Vagina (tissue), 2 donors: ENCODE measurements at places on chromosomes 11 and 22.

GRCh38 chr11:112834277-112834755, 126.9 kb upstream of the NCAM1 start:
- DNase-seq = no peak

- DNase-seq = no peak
These were observed 108.4 kb upstream of the SLC22A12 start for GRCh38 chr11:64482588-64482987.

GRCh38 chr11:73234471-73235181, 16.5 kb downstream of the P2RY2 start:
- DNase-seq = no peak

- no peak for DNase-seq
These were observed 40.7 kb downstream of the POU2F3 start for GRCh38 chr11:120280600-120281051.

DNA sequence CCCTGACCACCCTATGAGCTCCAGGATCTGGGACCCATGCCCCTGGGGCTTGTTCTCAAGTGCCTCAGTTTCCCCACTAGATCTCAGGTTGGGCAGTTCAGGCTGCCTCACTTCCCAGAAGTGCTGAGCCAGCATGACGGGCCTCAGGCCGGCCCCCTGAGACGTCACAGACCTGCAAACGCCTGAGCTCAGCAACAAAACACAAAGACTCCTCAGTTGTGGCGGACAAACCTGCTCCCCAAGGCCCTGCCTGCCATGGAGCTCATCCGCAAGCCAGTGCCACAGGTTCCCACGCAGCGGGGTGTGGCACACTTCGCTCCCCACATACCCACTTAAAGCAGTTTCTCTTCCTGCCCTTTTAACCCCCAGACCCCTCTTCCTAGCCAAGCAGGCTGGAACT, 45.2 kb downstream of the NECTIN1 start:
- no peak for DNase-seq

- no peak for DNase-seq
These were observed 9.3 kb downstream of the CCND1 start for GRCh38 chr11:69650081-69650831.

DNA sequence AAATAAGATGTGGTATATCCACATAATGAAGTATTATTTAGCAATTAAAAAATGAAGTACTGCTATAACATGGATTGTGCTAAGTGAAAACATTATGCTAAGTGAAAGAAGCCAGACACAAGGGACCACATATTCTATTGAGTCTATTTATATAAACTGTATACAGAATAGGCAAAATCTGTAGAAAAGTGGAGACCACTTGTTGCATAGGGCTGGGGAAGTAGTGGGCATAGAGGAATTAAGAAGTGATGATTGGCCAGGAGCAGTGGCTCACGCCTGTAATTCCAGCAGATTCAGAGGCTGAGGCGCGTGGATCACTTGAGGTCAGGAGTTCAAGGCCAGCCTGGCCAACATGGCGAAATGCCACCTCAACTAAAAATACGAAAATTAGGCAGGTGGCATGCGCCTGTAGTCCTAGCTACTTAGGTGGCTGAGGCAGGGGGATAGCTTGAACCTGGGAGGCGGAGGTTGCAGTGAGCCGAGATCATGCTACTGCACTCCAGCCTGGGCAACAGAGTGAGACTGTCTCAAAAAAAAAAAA, 109.6 kb downstream of the RBFOX2 start:
- DNase-seq = no peak

GRCh38 chr22:49096476-49096875, 731.2 kb downstream of the BRD1 start:
- no peak for DNase-seq

- peak; percentile 85 for DNase-seq
These were observed 28.8 kb downstream of the TBC1D22A start for GRCh38 chr22:46791201-46791731.

DNA sequence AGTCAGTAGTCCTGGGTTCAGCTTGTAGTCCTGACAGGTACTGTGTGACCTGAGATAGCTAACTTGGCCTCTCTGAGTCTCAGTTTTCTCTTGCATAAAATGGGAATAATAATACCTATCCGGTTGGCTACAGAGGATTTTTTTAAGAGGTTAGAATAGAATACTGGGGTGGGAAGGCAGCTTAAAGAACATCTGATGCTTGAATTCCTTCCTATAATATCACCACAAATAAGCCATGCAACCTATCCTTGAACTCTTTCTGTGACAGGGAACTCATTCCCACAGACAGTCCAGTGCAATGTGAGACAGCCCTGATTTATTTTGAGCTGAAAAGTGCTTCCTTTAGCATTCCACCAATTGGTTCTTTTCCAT, 110.1 kb downstream of the CCDC81 start:
- DNase-seq = no peak

- DNase-seq = no peak
These were observed 36.2 kb downstream of the LIF start for GRCh38 chr22:30210235-30210909.

GRCh38 chr22:30209642-30210041, 36.9 kb downstream of the LIF start:
- DNase-seq = no peak

DNA sequence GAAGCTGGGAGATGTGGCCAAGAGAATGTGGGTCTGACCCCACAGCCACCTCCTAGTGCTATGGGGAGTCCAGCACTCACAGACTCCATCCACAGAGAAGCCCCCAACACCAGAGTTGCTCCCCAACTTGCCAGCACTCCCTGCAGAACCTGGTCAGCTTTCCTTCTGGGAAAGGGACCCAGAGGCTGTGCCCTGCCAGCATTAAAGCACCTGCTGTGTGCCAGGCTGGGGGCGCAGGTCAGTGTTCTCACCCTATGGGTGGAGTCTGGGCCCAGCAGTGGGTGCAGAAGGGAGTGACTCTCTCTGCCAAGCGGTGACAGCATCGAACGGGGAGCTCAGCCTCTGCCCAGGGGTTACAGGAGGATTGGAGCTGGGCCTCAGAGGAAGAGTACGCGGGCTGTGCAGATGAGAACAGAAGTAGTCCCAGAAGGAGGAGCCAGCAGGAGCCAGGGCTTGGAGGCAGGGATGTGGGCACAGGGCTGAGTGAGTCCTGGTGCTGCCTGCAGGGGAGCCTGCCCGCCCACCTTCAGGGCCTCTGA, 114.4 kb downstream of the MPPED1 start:
- DNase-seq = no peak

DNA sequence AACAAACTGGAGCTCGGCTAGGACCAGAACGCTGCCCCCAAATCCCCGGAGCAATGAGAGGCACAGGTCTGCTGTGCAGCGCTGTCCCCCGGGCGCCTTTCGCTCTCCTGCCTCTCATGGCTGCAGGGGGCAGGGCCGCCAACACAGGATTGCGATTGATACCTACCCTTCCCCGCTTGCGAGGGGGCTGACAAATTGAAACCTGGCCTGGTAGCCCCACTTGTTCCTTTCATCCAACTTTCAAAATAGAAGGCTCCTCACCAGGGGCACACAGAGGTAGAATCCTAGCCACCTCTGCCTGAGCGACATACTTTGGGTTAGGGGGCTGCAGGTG, 642 bp upstream of the CASTOR1 start:
- no peak for DNase-seq

- DNase-seq = no peak
These were observed 8.4 kb upstream of the ARHGAP20 start for GRCh38 chr11:110720431-110721275.

GRCh38 chr11:112801025-112801816, 160.0 kb upstream of the NCAM1 start:
- no peak for DNase-seq

- no peak for DNase-seq
These were observed 74.9 kb upstream of the CAPRIN1 start for GRCh38 chr11:33976495-33977199.

- DNase-seq = no peak
These were observed 63.2 kb downstream of the PACS1 start for GRCh38 chr11:66133216-66133775.

DNA sequence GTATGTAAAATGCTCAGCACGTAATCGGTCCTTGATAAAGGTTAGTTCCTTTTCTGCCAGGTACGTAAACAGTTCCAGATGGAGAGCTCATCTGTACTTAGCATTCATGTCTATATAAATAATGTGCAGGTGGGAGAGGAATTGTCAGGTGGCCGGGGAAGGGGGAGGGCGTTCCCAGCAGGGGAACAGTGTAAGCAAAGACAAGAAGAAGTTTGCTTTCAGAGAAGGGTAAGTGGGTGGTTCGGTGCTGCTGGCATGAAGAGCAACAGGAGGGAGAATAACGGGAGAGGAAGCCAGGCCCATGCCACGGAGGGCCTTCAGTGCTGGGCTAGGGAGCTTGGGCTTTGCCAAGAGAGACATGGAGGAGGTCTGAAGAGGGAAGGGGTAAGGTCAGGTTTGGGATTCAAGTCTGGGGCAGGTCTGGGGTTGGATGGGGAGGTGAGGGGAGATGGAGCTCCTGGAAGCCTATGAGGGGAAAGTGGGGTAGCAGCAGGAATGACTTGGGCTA, 11.4 kb upstream of the WNT11 start:
- no peak for DNase-seq

DNA sequence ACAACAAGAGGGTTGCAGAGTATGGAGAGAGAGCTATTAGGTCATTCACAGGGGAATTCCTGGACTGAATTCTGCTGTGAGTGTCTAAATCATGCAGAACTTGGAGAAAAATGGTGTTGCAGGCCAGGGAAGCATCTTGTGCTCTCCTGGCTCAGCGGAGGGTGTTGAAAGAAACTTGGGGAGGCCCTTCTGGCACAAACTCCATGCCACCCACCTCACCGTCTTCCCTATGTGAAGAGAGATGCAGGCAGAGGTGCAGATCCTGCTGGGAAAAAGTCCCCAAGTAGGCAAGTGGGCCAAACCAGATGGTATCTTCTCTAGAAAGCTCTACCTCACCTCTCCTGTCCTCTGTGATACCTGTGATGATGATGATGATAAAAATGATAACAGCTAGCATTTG, 604.3 kb upstream of the API5 start:
- DNase-seq = no peak

DNA sequence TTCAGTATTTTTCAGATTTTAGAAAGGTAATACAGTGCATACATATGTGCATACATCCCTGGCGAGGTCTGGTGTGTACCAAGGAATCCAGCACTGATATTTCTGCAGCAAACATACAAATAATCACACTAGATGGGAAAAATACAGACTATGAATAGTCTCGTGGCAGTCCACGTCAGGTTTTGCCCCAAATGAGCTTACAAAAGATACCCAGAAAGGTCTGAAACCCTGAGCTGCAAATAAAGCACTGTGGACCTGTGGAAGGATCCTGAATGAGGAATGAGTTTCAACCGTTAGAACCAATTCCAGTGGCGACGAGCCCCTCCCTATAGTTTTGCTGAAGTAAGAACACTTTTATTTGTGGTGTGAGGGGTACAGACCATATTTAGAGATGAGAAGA, 24.5 kb downstream of the MAPK1 start:
- no peak for DNase-seq

GRCh38 chr11:122085712-122086111, 30.3 kb downstream of the BLID start:
- DNase-seq = no peak

DNA sequence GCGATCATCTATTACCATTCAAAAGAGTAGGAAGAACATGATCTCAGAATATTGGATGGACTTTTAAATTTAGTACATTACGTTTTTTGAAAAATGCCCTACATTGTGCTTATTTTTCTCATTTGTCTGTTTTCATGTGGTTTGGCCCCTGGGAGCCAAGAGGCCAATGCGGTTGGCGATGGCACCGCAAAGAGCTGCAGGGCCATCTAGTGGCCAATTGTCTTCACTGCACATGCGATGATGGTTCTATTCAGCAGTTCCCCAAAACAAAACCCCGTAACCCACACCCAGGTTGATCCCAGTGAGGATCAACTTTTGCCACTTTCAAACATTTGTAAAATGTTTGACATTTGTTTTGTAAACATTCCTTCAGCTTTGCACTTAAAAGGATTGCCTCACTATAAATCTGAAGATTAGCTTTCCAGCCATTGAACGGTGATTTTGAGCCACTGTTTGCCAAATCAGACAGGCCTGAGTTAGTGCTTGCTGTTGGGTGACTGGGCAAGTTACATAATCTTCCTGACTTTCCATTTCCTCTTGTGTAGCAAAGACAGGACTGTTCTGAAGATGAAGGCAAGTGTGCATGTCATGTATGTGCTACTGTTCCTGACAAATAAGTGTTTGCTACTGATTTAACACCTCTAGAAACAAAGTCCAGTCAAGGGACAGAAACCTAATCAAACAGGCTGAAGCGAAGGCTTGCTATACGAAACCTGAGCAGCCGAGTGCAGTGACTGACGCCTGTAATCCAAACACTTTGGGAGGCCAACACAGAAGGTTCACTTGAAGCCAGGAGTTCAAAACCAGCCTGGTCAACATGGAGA, 29.2 kb upstream of the XBP1 start:
- DNase-seq = no peak

GRCh38 chr11:76365038-76365679, 15.8 kb downstream of the THAP12 start:
- DNase-seq = no peak

GRCh38 chr11:122398167-122398566, 257.4 kb upstream of the UBASH3B start:
- DNase-seq = no peak

GRCh38 chr11:126920833-126921232, 79.7 kb downstream of the KIRREL3 start:
- no peak for DNase-seq

GRCh38 chr22:37998543-37998942, 14.2 kb upstream of the SOX10 start:
- DNase-seq = no peak

GRCh38 chr11:9855579-9856287, 191.9 kb downstream of the SWAP70 start:
- DNase-seq = no peak

- DNase-seq = no peak
These were observed 67.3 kb upstream of the GRK3 start for GRCh38 chr22:25497181-25497641.

- DNase-seq = no peak
These were observed 12.5 kb downstream of the RAC2 start for GRCh38 chr22:37231406-37232139.

DNA sequence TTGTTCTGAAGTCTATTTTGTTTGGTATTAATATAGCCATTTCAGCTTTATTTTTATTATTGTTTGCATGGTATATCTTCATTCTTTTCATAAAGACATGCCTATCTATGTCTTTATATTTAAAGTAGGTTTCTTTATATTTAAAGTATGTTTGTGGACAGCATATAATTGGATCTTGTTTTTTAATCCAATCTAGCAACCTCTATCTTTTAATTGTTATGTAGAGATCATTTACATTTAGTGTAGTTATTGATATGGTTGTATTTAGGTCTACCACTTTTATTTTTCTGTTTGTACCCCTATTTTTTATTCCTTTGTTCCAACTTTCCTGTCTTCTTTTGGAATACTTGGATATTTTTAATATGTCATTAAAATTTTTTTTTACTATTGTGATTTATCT, 13.8 kb downstream of the TPBGL start:
- DNase-seq = no peak

DNA sequence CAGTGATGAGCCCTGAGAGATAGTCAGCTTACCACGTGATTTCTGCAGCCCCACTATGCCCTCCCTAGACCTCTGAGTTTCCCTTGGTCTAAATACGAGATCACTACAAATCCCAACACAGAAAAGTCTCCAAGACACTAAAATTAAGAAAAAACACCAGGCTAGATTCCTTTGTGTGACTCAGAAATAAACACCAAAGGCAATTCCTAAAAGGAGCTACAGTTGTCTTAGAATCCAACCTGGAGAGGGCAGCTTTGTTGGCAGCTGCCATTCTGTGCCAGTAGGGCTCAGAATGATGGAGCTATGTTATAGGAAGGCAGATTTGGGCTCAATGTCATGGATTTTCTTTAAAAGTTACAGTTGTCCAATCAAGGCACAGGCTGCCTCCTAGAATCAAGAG, 37.1 kb upstream of the HMGXB4 start:
- DNase-seq = no peak
